AML-193 (cell line): ENCODE measurements at places on chromosomes 16 and 17.

DNA sequence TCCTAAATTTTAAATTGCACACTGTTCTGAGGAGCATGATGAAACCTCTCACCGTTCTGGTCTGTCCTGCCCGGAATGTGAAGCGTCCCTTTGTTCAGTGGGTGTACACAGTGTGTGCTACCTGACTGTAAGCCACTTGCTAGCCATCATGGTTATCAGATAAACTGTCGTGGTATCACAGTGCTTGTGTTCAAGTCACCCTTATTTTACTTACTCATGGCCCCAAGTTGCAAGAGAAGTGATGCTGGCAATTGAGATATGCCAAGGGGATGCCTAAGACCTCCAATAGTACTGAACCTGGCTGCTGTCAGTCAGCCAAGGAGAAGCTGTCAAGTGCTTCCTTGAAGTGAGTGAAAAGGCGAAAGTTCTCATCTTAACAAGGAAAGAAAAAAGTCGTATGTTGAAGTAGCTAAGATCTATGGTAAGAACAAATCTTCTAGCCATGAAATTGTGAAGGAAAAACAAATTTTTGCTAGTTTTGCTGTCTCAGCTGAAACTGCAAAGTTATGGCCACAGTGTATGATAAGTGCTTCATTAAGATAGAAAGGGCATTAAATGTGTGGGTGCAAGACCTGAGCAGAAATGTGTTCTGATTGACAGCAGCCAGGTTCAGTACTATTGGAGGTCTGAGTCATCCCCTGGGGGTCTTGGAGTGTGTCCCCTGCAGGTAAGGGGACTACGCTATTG, 5.8 kb downstream of the PIK3R6 start:
- DNase-seq: no peak

- no peak for DNase-seq
Observed at GRCh38 chr17:75697651-75698291, 23.5 kb upstream of the ITGB4 start.

GRCh38 chr16:20327444-20328041, at the start of gene GP2:
Gene GP2 (minus strand): TSS chr16:20327513. CDS start chr16:20326431, 1,082 bp downstream.
- no peak for DNase-seq

- no peak for DNase-seq
Observed at GRCh38 chr17:50561746-50562141, 1.2 kb downstream of the CACNA1G start.

- no peak for DNase-seq
Observed at GRCh38 chr16:2482708-2483534, 8.0 kb downstream of the TBC1D24 start.

DNA sequence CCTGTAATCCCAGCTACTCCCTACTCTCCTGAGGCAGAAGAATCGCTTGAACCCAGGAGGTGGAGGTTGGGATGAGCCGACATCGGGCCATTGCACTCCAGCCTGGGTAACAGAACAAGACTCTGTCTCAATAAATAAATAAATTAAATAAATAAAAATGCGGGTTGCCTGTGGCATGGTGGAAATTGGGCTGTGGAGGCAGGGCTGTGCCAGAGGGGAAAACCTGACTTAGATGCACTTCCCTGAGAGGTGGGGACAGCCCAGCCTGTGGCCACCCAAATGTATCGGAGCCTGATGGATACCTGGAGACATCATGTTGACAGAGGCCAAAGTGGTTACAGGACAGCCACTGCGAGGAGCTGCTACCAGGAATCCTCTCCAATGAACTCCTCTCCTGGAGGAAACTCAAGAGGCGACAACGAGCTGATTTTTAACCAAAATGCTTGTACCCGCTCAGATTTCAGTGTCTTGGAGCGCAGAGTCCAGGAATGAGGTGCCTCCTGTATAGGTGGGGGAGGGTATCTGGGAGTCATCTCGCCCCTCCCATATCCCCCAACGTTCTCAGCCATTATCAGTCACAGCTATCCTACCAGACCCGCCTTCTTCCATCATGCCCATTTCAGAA, 32.3 kb downstream of the DDX19A start:
- no peak for DNase-seq

DNA sequence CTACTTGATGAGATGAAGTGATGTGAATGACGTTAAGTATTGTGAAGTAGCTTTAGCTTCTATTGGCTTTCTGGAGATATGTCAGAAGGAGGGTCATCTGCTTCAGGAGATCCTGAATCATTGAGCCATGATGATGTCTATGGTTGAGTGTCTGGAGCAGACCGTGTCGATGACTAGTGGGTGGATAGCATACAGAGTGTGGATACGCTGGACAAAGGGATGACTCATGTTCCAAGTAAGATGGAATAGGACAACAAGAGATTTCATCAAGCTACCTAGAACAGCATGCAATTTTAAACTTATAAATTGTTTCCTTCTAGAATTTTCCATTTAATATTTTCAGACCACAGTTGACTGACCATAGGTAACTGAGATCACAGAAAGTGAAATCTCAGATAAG, 116.1 kb upstream of the RBBP6 start:
- DNase-seq: no peak

DNA sequence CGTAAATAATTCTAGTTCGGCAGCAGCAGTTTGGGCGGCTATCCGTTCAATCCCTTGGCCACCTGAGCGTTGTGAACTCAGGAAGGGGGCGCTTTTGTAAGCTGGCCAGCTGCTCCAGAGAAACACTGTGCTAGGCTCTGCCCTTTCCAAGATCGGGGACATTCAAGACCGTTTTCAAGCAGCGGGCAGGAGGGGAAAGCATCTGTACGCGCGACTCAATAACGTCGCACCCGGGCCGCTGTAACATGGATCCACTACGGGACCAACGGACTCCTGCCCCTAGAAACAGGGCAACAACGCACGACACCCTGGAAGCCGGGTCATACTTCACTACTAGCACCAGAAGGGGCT, 463 bp downstream of the TOP2A start:
- DNase-seq: peak; percentile 51

- no peak for DNase-seq
Observed at GRCh38 chr17:50467114-50467854, 1.4 kb downstream of the CHAD start.

DNA sequence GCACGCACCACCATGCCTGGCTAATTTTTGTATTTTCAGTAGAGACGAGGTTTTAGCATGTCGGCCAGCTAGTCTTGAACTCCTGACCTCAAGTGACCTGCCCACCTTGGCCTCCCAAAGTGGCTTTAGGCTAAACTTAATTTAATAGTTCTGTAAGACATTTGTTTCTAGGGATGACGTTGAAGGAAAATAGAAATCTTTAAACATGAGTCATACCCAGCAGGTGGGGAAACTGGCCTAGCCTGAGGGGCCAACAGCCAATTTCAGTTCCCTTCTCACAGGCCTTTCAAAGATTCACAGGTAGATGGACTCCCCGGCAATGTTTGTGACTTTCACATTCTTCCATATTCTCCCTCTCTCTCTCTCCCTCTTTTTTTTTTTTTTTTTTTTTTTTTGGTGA, 18.1 kb upstream of the ITPRIPL2 start:
- no peak for DNase-seq

GRCh38 chr16:66976746-66977145, 11.6 kb upstream of the CES4A start:
- no peak for DNase-seq

DNA sequence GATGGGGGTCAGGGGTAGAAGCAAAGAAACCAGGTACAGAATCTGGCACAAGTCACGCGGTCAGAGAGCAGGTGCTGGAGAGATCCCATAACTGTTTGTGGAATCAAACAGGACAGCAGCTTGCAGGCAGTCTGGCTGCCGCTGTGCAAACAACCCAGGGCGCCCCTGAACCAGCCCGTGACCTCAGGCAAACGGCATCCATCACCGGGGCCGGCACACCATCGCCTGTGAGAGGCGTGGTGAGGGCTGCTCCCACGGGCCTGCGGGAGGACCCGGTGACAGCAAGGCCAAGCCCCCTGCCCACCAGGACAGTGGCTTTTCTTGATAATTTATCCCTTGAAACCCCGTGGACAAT, 47.9 kb downstream of the CBFA2T3 start:
- DNase-seq: no peak

DNA sequence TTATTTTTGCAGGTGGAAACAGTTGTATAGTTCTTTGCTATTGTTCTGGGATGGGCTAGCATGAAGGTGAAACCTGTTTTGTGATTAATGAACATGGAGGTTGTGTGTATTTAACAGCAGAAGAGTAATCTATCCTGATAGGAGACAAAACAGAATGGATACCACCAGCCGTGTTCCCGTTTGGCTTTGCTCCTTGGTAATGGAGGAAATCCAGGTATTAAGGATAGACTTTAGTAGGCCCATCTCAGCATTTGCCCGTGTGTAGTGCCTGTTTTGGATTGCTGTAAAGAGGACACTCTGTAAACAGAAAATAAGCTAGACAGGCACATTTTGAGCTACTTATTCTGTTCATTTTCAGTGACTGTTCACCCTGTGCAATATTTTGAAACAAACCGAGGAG, 215.1 kb downstream of the RBFOX1 start:
- DNase-seq: no peak

DNA sequence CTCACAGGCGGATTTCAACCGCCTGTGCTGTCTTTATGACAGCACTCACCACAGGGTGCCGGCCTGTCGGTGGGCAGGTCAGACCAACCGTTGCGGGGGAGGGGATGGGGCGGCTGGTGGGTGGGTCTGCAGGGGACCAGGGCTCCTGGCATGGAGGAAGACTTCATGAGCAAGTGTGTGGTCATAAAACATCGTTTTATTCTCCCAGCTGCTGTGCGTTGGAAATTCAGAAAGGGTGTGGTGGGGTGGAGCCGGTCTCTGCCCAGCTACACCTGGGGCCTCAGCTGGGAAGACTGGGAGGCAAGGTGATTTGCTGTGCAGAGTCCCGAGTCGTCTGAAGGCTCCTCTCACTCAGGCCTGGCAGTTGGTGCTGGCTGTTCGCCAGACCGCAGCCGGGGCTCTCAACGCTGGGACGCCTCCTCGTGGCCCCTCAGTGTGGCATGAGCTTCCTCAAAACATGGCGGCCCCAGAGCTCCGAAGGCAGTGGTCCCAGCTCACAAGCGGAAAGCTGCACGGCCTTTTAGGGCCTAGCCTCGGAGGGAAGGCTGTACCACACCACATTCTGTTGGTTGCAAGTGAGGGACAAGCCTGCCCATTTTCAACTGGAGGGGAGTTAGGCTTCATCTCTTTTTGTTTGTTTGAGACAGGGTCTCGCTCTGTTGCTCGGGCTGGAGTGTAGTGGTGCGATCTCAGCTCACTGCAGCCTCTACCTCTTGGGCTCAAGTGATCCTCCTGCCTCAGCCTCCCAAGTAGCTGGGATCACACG, 45.8 kb upstream of the GSE1 start:
- no peak for DNase-seq

DNA sequence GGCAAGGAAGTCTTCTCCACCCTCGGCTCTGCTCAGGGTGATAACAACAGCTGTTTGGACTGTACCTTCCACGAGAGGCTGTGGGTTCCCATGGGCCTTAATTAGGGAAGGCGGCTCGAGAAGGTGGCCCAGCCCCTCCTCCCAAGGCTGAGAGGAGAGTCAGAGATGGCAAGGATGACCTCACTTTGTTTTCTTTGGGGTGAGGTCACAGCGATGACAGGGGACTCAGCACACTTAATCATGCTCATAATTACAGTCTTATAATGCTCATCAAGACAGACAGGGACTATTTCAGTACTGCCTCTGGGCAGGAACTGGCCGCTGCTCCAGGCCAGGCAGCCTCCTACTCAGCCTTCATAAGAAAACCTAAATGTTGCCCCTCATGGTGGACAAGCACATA, 19.7 kb downstream of the WFDC1 start:
- DNase-seq: no peak

GRCh38 chr17:80750263-80750662, 205.6 kb downstream of the RPTOR start:
- no peak for DNase-seq

DNA sequence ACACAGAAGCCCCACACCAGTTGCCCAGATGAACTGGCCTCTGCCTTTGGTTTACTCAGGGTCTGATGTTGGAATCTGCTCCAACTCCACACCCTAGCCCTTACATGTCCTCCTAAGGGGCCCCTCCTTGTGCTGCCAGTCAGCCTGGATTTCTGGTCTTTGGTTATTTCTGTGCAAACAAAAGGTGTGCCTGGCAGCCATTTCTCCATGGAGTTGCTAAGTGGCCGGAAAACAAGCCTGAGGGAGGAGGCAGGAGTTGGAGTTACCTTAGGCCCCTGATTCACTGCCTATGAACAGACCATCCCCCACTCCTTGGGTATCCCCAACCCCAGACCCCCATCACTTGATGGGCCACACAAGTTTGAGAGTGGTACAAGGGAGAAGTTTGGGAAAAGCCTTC, 4.4 kb upstream of the ALKBH5 start:
- DNase-seq: no peak

GRCh38 chr17:76428511-76428910, 24.4 kb downstream of the UBE2O start:
- no peak for DNase-seq

- DNase-seq: no peak
Observed at GRCh38 chr16:85396879-85397871, 215.9 kb upstream of the GSE1 start.

DNA sequence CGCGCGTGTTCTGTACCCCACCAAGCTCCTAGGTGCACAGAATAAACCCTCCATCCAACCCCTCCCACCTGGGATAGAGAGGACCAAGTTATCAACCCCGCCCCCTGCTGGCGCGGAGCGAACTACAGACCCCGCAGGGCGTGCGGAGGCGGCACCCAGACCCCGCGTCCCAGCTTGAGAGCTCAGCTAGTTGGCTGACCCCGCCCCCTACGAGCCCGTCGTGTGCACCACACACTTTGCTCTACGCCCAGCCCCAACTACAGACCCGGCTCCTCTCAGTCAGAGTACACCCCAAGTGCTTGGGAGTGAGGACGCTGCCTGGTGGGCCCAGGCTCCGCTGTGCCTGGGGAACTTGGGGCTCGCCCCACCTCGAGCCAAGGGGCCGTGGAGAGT, 1.5 kb downstream of the GRIN2A start:
- no peak for DNase-seq

- peak; percentile 95 for DNase-seq
Observed at GRCh38 chr16:30185683-30186421, 2.5 kb downstream of the CORO1A start.

DNA sequence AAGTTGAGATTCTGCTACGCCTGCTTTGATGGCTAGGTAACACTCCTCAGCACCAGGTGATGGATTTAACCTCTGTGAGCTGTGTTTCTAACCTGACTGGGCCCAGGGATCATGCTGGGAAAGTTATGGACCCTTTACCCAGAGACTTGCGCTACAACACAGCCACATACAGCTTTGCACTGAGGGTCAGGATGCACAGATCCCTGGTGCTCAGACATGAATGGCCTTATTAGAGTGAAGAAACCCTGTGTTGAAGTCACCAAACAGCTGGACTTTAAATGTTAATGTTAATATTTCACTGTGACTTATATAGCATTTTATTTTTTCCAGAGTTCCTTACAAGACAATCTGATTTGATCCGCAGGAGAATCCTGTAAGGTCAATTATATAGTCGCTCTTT, 114.3 kb downstream of the MSI2 start:
- no peak for DNase-seq
